Motor neuron (in vitro differentiated cells): ENCODE measurements at places on chromosomes 3 and 15.

GRCh38 chr3:119731560-119732343 lies 28.9 kb downstream of the CFAP91 start:
- peak; percentile 18 for ATAC-seq

DNA sequence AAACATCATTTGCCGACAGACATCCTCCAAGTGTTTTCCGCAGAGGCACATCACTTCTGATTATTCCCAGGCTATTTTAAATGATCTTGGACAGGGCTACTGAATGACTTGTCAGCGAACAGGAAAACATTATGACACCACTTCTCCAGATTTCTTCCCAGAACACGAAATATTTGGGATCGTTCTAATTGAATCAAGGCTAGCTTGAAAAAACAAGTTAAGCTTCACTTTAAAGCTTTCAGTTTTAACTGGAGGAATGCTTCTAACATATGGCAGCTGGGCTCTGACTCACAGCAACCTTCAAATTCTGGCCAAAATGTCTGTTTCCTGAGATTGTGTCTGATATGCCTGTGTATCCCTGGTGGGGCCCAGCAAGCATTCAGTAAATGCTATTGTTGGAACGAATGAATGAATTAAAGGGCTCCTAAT lies 127.0 kb upstream of the ICE2 start:
- no peak for ATAC-seq

- ATAC-seq: no peak
Measured at GRCh38 chr3:14562121-14562890, 22.2 kb upstream of the GRIP2 start.

DNA sequence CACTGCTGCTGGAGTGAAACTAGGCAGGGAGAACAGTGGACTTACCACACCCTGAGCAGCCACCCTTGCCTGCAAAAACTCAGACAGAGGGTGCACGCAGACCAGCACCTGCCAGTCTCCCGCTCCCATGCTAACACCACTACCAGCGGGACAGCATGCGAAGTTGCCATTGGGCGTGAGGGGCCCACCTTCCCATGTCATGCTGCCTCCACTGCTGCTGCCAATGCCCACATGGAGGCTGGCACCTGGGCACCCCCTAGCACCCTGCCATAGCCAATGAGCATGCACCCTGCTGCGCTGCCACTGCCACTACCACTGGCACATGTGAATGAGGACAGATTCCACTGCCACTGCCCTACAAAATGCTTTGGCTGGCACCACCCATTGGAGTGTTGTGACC lies 19.7 kb upstream of the MINAR1 start:
- ATAC-seq: no peak

DNA sequence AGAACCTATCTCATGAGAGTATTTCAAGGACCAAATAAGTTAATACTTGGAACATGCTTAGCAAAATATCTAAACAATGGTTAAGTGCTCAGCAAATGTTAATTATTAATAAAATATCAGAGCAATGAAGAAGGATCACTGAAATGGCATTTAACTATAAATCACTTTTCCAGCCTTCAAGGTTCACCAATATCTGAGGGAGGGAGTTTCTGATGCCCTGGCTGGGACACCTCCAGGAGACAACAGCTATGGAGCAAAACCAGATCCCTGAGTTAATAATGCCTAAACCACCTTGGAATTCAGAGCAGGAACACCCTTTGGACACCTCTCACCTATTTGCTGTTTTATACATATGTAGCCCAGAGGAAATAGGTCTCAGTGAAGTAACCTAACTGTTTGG lies 6.4 kb upstream of the FAM174B start:
- no peak for ATAC-seq
